ENCODE measurements at places on chromosomes 12 and 14.

DNA sequence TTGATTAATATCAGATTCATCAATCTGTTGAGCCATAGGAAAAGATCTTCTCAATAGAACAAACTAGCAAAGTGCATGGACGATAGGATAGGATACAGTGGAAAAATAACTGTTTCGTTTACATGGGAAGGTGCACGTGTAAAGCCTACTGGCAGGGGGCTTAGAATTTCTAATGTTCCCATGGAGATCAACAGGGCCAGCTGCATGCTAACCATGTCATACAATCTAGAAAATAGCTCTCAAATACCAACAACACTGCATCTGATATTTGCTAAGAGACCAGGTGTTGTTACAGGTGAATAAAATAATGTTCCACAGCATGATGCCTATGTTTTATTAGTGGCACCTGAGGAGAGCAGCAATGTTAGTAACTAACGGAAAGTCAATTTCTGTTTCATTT lies 72.5 kb downstream of the ACSS3 start:
- DNase-seq, result no peak

DNA sequence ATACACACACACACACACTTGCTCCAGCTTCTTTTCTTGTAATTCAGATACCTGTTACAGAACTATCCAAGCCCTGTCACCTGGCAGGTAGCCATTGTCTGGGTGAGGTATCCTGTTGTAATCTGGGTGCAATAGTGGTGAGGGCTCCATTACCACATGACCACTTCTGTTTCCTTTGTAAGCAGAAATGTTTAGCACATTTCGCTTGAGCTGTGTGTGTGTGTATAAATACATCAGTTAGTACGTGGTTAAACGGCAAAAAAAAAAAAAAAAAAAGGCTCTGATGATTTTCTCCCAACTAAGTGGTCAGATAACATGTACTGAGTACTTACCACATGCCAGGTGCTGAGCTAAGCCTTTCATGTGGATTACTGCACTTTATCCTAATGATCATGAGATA lies 129.3 kb upstream of the SSTR1 start:
- peak; percentile 91 for DNase-seq

DNA sequence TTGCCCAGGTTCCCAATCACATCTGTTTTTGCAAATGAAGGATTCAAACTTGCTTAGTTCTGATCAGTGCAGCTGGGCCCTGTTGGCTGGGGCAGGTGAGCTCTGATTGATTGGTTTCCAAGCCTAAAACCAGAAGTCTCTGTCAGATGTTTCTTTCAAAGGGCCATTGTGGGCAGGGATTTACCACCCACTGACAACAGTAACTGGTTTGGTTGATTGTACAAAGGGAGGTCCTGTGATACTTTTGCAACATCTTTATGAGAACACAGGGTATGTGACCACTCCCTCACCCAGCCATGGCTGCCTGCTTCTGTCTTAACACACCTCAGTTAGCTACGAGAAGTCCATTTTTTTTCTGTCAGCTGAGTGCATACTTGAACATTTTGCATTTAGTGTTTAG lies 184.1 kb downstream of the FLRT2 start:
- DNase-seq, result no peak

DNA sequence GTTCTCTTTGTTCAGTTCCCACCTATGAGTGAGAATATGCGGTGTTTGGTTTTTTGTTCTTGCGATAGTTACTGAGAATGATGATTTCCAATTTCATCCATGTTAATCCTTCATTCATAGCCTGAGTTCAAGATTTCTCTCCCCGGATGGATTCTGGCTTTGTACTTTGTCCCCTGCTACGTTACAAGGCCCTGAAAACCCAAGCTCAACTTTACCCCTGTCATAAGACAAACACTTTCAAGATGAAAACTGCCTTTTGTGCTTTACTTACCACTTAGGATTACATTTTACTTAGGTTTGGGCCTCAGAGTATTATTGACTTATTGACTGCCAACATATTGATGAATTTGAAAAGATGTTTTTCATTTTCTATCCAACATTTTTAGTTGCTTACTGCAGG lies 36.3 kb downstream of the FOXA1 start:
- no peak for DNase-seq

GRCh38 chr12:11765817-11766794 lies 116.6 kb downstream of the ETV6 start:
- peak; percentile 46 for DNase-seq

- DNase-seq, result no peak
Measured at GRCh38 chr12:52413782-52414345, 7.7 kb upstream of the KRT82 start.

All from renal cortical epithelial cell (primary cell).